Muscle of leg (tissue), 16 donors: ENCODE measurements at places on chromosomes 2 and 18. TPM values are rescaled to one million over a fixed set of nuclear protein-coding genes. Genes with fewer than 3 reads are reported as not detected.

CDCA7 gene
- 7.8 TPM for total RNA-seq

PROKR1 gene
- total RNA-seq, result 1.2 TPM

- no peaks in the 10 kb centered on the region for H3K27me3 ChIP-seq
- H3K27ac ChIP-seq, result no peak overlapping the region
- no peak overlapping the region for H3K4me3 ChIP-seq
These were observed 24.4 kb downstream of the ZNF892 start for GRCh38 chr2:95231723-95232122.

GRCh38 chr2:72141881-72142451, 5.7 kb downstream of the CYP26B1 start:
- DNase-seq, result no peak
- H3K4me1 ChIP-seq, result peaks cover 94% of the 10 kb centered on the region
- no peak overlapping the region for H3K4me3 ChIP-seq
- H3K27ac ChIP-seq, result peak overlapping the region; percentile 38
- no peaks in the 10 kb centered on the region for H3K36me3 ChIP-seq

DNA sequence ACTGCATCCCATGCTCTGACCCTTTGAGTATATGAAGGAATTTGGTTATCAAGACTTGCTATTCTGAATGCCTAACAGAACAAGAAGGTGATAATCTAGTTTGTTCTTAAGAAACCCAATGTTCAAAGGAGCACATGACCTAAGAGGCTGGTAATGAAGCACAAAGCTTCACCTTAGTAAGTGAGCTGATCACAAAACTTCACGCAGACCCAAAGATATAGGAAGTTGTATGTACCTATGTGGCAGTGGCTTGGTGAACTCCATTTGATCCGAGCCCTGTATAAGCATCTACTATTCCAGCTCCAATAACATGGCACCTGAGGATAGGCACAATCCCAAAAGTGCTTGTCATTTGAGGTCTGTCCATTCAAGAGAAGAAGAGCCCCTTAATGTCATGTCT, 78.6 kb downstream of the ANKRD44 start:
- DNase-seq, result no peak
- H3K4me3 ChIP-seq, result no peak overlapping the region
- H3K27me3 ChIP-seq, result no peaks in the 10 kb centered on the region
- no peaks in the 10 kb centered on the region for H3K36me3 ChIP-seq
- H3K4me1 ChIP-seq, result peaks cover 3% of the 10 kb centered on the region

STPG4 gene
- total RNA-seq, result 0.22 TPM

GRCh38 chr18:67597759-67598158, 81.2 kb upstream of the DSEL start:
- H3K27ac ChIP-seq, result no peak overlapping the region
- H3K27me3 ChIP-seq, result no peaks in the 10 kb centered on the region
- H3K4me3 ChIP-seq, result no peak overlapping the region
- peaks cover 3% of the 10 kb centered on the region for H3K4me1 ChIP-seq

DNA sequence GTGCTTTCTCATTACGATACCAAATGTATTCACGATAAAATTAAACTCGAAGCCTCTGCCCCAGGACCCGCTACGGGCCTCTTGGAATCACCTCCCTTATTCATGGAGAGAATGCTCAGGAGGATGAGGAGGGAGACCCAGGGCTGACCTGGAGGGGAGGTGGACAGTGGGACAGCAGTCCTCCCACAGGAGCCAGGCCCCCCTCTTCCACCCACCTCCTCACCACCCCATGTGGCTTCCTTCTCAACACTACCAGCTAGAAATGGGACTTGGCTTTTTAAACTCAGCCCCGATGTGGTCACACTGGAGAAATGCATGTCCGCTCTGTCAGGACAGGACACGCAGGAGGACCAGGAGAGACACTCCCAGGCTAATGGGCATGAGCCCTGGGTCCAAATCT, 147.9 kb upstream of the ID2 start:
- H3K4me3 ChIP-seq, result no peak overlapping the region
- peaks cover 2% of the 10 kb centered on the region for H3K27me3 ChIP-seq
- H3K27ac ChIP-seq, result peak overlapping the region; percentile 42
- no peaks in the 10 kb centered on the region for H3K36me3 ChIP-seq

BAZ2B gene
- 60.5 TPM for total RNA-seq

TRABD2A gene
- 0.22 TPM for total RNA-seq

DNA sequence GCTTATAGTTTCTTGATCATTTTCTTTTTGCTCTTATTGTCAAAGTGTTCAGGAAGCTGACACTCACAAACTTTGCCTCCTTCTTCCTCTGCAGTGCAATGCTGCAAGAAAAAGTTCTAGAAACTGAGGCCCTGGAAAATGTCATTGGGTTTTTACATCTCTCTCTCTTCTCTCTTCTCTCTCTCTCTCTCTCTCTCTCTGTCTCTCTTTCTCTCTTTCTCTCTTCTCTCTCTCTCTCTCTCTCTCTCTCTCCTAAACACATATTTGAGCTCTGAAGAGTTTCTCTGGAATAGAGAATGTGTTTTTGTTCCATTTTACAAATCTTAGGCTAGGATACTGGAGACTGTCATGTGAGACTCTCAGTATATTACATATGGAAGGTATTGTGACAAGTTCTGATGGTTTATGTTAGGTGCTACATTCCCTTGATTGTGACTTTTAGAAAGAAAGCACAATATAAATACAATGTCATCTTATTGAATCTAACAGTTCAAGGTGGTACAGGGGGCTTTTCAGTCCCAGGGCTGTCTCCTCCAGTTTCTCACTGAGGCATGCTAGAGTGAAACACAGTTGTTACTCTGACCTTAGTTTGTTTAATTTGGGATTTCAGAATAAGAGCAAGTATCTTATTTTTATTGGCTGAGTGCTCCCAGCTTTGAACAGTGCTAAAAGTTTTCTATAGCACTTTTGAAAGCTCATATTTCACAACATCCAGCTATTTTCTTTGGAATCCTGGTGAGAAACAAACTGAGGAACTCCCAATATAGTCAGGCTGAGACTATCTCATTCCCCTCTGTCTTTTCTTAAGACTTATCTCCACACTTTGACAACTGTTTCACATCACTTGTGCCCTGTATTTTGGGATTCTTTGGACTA, 41.4 kb upstream of the EHBP1 start:
- H3K27ac ChIP-seq, result peak overlapping the region; percentile 74
- peaks cover 14% of the 10 kb centered on the region for H3K4me1 ChIP-seq
- no peaks in the 10 kb centered on the region for H3K36me3 ChIP-seq
- H3K4me3 ChIP-seq, result no peak overlapping the region
- DNase-seq, result peak; percentile 78

GRCh38 chr2:160270571-160271113, 70.6 kb upstream of the ITGB6 start:
- DNase-seq, result peak; percentile 77
- H3K4me3 ChIP-seq, result peak overlapping the region; percentile 56
- peaks cover 11% of the 10 kb centered on the region for H3K36me3 ChIP-seq
- peaks cover 30% of the 10 kb centered on the region for H3K4me1 ChIP-seq
- no peaks in the 10 kb centered on the region for H3K27me3 ChIP-seq

DNA sequence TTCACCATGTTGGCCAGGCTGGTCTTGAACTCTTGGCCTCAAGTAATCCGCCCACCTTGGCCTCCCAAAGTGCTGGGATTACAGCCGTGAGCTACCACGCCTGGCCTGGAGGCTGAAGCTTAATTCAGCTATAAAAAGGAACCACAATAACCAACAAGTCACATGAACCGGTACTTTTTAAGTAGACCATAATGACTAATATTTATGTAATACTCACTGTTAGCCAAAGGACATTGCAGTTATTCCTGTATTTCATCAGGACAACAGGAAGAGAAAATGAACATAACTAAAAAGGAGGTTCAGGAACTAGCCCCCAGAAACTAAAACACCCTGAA, 49.0 kb upstream of the TMEM87B start:
- DNase-seq, result no peak
- H3K4me3 ChIP-seq, result no peak overlapping the region
- peaks cover 6% of the 10 kb centered on the region for H3K36me3 ChIP-seq
- H3K4me1 ChIP-seq, result peaks cover 4% of the 10 kb centered on the region
- H3K27ac ChIP-seq, result no peak overlapping the region

DNA sequence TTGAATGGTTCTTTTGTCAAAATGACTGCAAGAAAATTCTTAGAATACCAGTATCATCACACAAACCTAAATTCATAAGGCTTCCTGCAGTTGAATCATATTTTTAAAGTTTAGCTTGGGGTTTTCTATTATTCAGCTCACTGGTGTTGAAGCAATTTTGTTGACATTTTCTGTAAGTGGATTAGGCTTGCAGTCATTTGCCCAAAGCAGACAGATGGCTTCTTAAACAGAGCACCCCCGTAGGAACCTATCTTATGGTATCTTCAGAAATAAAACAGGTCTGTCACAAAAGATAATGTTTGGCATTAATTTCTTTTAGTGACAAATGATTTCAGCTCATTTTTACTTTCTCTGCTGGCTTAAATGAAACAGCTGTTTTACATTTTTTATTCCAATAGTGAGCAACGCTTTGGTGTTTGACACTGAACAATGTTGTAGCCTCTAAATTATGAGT, 331.1 kb downstream of the PLCL1 start:
- H3K36me3 ChIP-seq, result peaks cover 2% of the 10 kb centered on the region
- DNase-seq, result no peak
- no peak overlapping the region for H3K4me3 ChIP-seq
- H3K27ac ChIP-seq, result no peak overlapping the region

MYCN gene
- 5.9 TPM for total RNA-seq

CXCR1 gene
- total RNA-seq, result not detected

GRCh38 chr2:3848776-3849175, 145.4 kb downstream of the DCDC2C start:
- no peak overlapping the region for H3K4me3 ChIP-seq
- no peaks in the 10 kb centered on the region for H3K4me1 ChIP-seq
- no peaks in the 10 kb centered on the region for H3K27me3 ChIP-seq

DNA sequence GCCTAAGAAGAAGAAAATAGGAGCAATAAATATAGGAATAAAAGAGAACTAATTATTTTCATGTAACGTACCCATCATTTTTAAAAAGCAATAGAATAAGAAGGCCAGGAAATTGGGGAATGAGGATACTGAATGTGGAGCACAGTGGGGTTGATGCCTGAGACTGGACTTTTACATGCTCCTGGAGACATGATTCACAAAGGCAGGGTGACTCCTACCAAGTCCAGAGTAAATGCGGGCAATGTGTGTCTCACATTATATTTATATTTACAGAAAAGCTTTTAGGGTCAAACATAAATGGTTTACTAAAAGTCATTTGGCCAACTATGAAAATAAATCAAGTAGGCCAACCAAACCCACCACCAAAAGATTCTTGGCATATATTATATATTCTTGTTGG, 87.9 kb upstream of the COL5A2 start:
- no peak overlapping the region for H3K4me3 ChIP-seq
- no peak for DNase-seq
- no peaks in the 10 kb centered on the region for H3K27me3 ChIP-seq

DNA sequence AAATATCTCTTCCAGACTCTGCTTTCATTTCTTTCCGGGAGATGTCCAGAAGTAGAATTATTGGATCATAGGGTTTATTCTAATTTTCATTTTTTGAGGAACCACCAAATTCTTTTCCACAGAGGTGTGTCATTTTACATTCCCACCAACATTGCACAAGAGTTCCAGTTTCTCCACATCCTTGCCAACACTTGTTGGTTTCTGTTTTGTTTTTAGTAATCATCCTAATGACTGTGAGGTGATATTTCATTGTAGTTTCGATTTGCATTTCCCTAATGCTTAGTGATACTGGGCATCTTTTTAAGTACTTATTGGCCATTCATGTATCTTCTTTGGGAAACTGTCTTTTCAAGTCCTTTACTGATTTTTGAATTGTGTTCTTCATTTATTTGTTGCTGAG, 513.1 kb downstream of the PARD3B start:
- H3K4me1 ChIP-seq, result no peaks in the 10 kb centered on the region
- H3K27me3 ChIP-seq, result no peaks in the 10 kb centered on the region
- no peak overlapping the region for H3K27ac ChIP-seq
- H3K36me3 ChIP-seq, result no peaks in the 10 kb centered on the region

ENOSF1 gene
- 16.8 TPM for total RNA-seq

COL6A3 gene
- total RNA-seq, result 370 TPM

- H3K27ac ChIP-seq, result no peak overlapping the region
- peaks cover 11% of the 10 kb centered on the region for H3K36me3 ChIP-seq
These were observed 17.7 kb downstream of the IWS1 start for GRCh38 chr2:127508631-127509034.
